ENCODE measurements at places on chromosomes 7 and 10. TPM values are rescaled to one million over a fixed set of nuclear protein-coding genes. Genes with fewer than 3 reads are reported as not detected.

GRCh38 chr7:112371701-112372100 is 78.6 kb upstream of the IFRD1 start:
- DNase-seq, result no peak

GRCh38 chr10:119750391-119751230 is 24.8 kb downstream of the INPP5F start:
- DNase-seq, result no peak

GRCh38 chr10:78196964-78197363 is 163.3 kb downstream of the RPS24 start:
- DNase-seq, result peak; percentile 93

- DNase-seq, result no peak
These were observed 1.0 kb downstream of the ADCK2 start for GRCh38 chr7:140673774-140674155.

DNA sequence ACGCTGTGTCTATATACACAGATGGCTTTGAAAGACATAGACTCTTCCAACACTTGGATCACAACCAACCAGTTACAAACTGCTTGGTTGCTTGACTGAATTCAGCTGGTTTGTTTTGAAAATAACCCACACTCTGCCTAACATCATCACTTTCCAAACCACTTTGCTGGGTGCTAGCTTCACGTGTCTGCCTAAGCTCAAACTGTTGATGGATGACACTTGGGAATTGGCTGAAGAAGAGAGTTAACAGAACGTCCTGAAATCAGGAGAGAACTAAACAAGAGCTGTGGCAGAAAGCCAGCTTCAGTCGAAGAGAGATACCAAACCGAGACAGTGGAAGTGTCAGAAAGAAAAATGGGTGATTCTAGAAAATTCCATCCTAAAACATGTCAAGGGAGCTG is 420.8 kb upstream of the AUTS2 start:
- DNase-seq, result no peak

- no peak for DNase-seq
These were observed 318.2 kb downstream of the CXCL12 start for GRCh38 chr10:44066527-44067255.

DNA sequence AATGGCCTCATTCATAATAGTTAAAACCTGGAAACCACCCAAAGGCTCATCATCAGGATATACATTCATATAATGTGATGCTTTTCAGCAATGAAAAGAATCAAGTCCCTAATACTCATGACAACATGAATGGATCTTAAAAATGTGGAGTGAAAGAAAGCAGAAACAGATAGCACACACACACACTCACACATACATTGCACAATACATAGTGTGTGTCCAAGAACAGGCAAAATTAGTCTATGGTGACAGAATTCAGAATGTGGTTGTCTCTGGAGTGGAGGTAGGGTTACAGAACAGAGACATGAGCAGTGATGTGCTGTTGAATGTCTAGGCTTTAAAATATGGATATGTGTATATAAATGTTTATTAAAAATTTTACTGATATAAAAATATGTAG is 419.9 kb upstream of the PCDH15 start:
- DNase-seq, result no peak

GRCh38 chr10:91514787-91515186 is 104.6 kb downstream of the HECTD2 start:
- DNase-seq, result no peak

DNA sequence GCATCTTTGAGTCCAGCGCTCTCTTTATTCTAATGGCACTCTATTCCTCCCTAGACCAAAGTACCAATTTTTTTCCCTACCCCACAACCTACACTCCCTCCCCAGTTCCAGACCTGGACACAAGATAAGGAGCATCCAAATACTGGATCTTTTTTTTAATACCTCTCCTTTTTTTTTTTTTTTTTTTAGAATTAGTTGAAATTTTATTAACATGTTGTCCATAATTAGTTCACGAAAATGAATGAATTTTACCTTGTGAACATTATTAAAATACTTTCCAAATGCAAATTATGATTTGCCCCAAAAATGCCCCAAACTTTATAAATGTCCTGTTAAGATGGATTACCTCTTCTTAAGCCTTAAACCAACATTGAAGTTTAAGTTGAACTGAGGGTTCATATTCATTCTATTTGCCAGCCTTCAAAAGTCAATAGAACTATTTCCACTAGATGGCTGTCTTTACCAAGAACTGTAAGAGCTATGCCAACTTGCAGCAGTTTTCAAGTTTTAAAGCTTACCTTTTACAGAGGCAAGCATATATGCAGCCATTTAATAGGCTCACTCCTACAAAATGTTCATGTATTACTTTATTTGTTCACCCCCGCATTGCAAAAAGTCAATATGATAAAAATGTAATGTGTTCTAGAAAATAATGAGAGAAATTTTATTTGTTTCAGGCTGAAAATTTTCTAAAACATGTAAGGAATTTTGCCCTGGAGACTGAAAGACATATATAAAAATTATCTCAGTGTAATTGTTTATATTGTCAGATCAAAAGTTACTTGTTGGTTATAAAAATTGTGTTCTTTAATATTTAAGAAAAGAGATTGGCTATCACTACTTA is 39.7 kb upstream of the TNKS2 start:
- no peak for DNase-seq

- no peak for DNase-seq
These were observed 691.6 kb upstream of the CELF2 start for GRCh38 chr10:10326116-10326515.

GRCh38 chr7:893686-894085 is 17.3 kb downstream of the GET4 start:
- DNase-seq, result no peak

GRCh38 chr7:55546814-55547213 is 25.5 kb downstream of the VOPP1 start:
- DNase-seq, result peak; percentile 75

DNA sequence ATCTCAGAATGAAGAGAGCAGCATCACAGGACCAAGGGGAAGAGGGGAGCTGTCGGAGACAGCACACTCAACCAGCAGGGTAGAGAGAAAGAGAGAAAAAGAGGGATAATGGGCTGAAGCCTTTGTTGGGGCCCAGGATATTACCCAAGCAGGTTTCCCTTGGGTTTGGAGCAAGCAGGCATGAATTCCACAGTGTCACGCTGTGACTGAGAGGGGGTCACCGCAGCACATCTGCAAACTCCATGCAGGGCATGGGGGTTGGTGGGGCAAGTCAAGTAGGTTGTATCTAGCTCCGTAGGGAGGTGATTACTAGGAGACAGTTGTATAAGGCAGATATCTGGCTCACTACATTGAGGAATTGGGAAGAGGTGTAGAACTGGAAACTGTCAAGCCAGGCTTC is 42.2 kb upstream of the SEMA3E start:
- no peak for DNase-seq

DNA sequence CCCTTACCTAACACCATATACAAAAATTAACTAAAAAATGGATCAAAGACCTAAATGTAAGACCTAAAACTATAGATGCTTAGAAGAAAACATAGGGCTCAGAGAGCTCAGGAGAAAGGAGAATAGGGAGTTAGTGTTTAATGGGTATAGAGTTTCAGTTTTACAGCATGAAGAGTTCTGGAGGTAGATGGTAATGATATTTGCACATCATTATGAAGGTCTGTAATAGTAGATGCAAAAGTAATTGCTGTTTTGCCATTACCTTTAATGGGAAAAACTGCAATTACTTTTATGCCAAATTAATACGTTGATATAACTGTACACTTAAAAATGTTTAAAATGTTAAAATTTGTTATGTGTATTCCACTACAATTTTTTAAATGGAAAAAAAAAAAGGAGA is 39.2 kb upstream of the NANOS1 start:
- no peak for DNase-seq

- DNase-seq, result no peak
These were observed 32.1 kb downstream of the EN2 start for GRCh38 chr7:155489862-155490696.

GRCh38 chr10:90462749-90463470 is 394.9 kb downstream of the HTR7 start:
- no peak for DNase-seq

DNA sequence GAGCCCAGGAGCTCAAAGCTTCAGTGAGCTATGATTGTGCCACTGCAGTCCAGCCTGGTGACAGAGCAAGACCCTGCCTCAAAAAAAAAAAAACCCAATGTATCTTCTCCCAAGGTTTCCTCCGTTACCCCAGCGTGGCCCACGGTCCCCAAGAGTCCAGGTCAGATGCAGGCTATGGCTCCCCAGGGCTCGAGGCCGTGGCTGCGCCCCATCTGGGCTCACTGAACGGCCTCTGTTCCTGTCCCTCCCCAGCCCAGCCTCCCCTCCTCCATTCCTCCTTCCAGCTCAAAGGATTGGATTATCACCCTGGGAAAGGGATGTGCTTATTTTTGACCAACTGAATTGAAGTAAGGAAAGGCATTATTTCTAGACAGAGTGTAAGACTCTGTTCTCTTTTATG is 31.0 kb downstream of the STK32C start:
- DNase-seq, result no peak

- no peak for DNase-seq
These were observed 76.4 kb downstream of the RELN start for GRCh38 chr7:103912891-103913605.

DNA sequence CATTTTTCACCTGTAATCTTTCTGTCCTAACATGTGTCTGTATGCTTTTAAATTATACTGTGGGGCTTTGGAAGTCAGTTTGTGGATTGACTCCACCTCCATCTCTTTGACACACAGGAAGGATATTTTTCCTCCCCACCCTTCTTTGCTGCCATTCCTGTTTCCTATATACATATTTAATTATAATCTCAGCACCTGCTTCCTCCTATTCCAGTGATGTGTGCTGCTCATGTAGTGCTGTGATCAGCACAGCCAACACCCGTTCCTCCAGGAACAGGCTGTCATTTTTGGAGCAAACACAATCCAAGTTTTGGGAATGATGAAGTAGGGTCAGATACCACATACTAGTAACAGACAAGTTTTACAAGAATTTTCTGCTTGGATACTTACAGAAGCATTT is 135.0 kb upstream of the PRPS1L1 start:
- DNase-seq, result no peak

The OR6V1 gene
- polyA plus RNA-seq, result not detected

The SLC13A1 gene
- not detected for polyA plus RNA-seq

The SFRP4 gene
- not detected for polyA plus RNA-seq

The MBLAC1 gene
- polyA plus RNA-seq, result 1.7 TPM
